ENCODE measurements at places on chromosomes 7 and 10.
A peak's percentile ranks its signal among the peaks of the same experiment; 100 is the strongest.

DNA sequence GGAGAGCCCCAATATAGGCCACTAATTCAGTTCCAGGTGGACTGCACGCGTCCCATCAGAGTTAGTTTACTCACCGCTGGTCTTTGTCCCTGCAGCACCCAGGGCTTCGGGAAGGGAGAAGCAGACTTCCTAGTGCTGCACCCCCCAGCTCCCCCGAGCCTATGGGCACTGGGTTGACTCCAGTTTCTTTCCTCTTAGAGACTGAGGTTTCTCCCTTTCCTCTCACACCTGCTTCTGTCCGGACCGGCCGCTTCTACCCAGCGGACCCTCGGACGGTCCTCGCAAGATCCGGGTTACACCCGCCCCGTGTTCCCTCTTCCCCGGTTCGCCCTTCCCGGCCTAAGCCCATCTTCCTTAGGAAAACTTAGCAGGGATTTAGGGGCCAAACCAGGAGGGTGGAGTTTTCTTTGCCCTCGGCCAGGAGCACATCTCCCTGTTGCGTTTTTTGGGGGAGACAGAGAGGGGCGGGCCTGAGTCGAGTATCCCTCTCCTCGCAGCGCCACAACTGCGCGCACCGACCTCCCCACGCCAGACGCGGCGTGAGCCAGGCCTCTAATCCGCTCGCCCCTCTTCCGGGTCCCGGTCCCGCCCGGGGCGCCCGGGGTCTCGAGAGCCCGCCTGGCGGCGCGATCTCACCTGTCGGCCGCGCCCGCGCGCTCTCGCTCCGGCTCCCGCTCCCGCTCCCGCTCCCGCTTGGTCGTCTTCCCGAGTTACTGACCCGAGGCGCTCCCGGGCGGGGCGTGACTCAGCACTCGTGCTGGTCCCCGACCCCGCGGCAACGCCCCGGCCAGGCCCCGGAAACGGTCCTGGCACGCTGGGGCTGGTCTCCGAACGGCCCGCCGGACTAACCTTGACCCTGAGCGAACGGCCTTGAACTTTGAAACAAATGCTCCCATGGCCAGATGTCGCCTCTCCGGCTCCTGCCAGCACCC is at the start of gene AIFM2:
Gene AIFM2 (minus strand): TSS at position 728 of the 932 bp plus-strand sequence. CDS start 8,741 bp downstream, outside the sequence.
- no peak for DNase-seq

DNA sequence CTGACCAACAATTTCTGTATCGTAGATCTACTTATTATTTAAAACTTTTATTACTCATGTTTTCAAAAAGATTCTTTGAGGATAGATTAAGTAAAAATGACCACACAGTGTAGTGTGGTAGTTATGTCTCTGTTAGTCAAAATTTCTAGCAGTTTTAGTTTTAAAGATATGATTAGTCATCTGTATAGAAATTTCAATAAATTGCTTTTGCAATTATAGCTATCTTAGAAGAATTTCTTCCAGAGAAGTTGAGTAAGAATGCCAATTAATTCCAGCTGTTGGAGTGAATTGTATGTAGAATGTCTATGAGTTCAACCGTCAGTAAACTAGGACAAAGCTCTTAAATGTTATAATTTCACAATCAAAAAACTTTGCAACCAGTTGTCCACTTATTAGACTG is 229.7 kb downstream of the CDK14 start:
- DNase-seq = no peak

DNA sequence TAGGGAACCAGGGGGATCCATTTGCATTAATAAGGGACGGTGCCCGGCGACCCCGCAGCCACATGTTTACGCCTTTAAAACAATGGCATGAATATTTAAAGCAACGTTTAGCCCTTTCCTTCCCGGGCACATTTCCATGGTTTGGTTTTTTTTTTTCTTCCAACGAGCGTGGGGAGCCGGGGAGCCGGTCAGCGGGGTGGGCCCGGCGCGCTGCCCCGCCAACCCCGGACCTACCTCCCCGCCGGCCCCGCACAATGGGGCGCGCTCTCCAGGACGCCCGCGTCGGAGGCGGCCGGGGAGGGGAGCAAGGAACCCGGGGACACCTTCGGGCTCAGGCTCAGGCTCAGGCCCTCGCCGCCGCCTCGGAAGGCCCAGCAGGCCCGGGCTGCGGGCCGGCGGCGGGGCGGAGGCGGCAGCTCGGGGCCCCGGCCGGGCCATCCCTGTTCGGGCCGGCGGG is 1.0 kb downstream of the SEPHS1 start:
- DNase-seq = no peak

- no peak for DNase-seq
Measured at GRCh38 chr10:115861864-115862263, 411.1 kb downstream of the GFRA1 start.

GRCh38 chr10:110822712-110823311 is 48.9 kb upstream of the PDCD4 start:
- no peak for DNase-seq

- DNase-seq = no peak
Measured at GRCh38 chr7:151595702-151596350, 76.1 kb upstream of the RHEB start.

- DNase-seq = no peak
Measured at GRCh38 chr7:73533742-73534141, 11.6 kb upstream of the BAZ1B start.

GRCh38 chr7:48292949-48293348 is 121.7 kb downstream of the ABCA13 start:
- DNase-seq = no peak

GRCh38 chr7:151570366-151570915 is 50.7 kb upstream of the RHEB start:
- DNase-seq = no peak

GRCh38 chr7:150481186-150481920 is 30.9 kb downstream of the GIMAP8 start:
- no peak for DNase-seq

GRCh38 chr10:119233123-119233820 is 25.9 kb downstream of the GRK5 start:
- DNase-seq = no peak

DNA sequence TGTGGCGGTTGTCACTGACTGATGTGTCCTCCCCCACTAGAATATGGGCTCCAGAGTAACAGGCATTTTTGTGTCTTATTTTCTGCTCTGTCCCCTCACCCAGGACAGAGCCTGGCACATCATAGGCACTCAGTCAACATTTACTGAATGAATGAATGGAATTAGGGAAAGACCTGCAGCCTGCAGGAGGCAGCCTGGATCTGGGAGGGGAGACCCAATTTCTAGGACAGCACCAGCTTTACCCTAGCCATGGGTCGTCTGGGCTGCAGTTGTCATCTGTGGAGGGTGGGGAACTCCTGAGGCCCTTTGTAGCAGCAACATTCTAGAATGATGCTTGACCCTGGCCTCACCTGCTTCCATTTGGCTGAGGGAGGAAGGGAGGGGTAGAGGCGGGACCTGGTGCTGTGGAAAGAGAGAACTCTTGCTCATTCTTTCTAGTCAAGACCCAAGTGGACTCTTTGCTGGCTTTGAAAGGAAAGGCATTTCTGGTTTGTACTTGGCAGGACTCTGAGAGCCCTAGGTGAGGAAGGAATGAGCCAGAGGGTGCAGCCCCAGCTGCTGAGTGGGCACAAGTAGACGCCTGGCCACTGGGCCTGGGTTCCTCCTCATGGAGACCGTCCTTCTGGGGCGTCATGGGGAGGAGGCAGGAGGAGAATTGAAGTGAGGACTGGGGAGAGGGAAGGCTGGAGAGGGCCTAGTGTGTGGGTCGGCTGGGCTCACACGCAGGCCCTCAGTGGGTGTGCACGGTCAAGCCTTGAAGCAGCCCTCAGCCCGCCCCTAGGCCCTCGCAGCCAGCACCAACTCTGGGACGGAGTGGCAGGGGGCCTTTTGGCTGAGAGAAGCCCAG is 8.9 kb downstream of the FGF8 start:
- DNase-seq = no peak

- DNase-seq = peak; percentile 37
Measured at GRCh38 chr10:132248455-132249225, 59.1 kb downstream of the STK32C start.

DNA sequence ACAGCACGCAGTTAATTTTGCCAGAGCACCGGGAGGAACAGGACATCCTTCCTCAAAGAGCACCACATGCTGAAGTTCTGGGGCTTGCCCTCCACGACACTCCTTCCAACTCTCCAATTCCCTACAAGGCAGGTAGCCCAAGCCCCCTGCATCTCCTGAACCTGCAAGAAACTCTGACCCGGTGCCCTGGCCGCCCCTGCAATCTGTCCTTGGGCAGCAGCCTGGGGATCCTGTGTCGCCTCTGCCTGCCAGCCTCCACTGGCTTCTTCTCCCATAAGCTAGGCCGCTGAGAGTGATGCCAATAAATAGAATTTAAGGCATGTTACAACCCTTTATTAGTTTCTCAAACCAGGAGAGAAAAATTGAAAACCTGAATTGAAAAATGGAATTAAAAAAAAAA is 182.8 kb downstream of the ELMO1 start:
- DNase-seq = no peak

DNA sequence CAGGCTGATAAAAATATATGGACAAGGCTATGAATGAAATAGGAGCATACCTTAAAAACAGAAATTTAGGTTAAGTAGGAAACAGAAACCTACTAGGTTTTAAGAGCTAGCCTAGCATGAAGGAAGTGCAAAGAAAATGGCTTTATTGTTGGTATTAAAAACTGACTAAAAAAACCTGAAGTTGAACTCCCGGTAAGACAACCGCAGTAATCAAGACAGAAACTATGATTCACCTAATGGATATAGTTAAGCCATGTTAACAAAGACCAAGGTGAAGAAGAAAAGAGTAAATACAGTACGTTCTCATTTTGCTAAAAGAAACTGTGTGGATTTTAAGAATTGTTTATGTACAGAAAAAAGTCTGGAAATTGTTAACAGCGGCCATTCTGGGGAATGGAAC is 2.5 kb downstream of the RTKN2 start:
- DNase-seq = no peak

GRCh38 chr10:123069246-123069986 is 60.6 kb downstream of the ACADSB start:
- no peak for DNase-seq

DNA sequence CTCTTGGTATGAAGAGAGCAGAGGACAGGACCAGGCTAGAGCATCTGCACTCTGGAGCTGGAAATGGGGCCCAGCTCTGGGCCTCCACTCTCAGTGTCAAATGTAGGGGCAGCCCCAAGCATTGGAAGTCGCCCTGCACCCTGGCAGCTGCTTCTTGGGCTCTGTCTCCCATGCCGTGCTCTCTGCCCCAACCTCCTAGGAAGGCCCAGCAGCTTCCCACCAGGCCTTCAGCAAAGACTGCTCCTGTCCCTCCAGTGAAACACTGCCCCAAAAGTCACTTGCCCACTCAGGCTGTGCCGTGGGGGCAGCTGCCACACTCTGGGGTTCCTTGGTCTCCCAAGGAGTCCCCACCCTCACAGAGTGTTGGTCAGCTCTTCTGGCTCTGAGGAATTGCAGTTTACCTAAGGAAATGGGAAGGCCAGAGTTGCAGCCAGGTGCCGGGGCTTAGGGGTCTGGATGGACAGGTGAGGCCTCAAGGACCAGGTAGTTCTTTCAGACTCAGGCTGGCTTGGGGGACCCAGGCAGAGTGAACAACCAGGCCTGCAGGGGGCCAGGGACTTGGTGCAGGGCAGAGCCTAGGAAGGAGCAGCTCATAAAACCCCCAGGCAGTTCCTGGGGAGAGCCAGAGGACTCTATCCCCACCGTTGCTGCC is 9.4 kb upstream of the OPN4 start:
- DNase-seq = no peak

- peak; percentile 78 for DNase-seq
Measured at GRCh38 chr7:21253740-21254687, 173.9 kb upstream of the SP4 start.

DNA sequence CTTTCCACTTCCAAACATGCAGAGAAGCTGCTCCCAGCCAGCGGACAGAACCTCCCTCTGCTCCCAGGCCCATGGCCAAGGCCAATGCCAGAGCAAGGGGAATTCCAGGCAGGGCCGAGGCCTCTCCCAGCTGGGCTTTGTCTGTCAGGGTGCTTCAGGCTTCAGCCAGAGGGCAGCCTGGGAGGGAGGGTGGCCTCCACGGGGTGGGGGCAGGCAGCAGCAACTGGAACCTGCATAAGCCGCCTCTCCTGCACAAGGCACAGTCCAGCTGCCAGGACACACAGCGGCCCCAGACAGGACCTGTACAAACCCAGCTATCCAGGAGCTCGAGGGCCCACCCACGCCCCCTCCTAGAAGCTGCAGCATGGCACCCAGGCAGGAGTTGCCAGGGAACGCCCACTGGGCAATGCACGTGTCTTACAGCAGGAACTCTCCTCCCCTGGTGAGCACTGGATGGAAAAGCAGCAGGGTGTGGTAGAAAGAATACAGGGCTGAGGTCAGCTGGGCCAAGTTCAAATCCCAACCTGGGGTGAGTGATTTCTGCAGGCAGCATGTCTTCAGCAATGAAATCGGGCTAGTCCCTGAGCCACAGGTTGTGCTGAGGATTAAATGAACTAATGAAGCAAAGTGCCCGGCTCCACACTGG is 7.6 kb downstream of the FAM53B start:
- no peak for DNase-seq

DNA sequence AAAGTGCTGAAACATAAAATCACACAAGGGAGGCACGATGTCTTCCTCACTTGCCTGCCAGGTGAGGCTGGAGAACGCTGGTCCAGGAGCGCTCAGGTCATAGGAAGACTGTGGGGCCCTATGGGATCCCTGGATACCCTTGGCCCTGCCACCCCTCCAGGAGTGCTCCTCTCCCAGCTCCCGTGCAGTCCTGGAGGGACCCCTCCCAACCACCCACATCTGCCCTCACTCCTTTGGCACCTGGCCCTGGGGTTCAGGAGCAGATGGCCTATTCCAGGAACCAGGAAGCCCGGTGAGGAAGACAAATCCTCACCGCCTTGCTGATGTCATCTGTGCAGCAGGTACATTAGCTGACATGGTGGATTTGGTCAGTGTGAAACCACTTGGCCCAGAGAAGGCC is 3.7 kb upstream of the CXCL12 start:
- DNase-seq = no peak

DNA sequence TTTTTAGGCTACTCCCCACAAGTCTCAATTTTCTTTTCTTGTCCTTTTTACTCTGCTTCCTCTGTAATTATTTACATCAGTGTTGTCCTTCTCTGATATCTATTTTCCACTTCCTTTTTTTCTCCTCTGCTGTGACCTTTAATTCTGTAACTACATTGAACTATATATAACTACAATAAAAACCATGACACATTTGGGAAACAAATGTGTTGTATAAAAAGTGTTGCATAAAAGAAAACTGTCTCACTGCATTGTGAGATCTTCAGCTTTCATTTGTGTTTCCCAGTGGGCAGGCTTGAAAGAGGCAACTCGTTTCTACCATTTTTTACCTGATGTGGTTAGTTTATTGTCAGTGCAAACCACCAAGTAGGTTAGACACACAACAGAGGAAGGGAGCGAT is 483.9 kb upstream of the NRP1 start:
- no peak for DNase-seq

GRCh38 chr7:31466036-31466435 is 47.9 kb upstream of the ITPRID1 start:
- DNase-seq = no peak

GRCh38 chr7:155737590-155737989 is 74.7 kb downstream of the SHH start:
- DNase-seq = no peak
